ENCODE measurements at places on chromosomes 1 and 21.

DNA sequence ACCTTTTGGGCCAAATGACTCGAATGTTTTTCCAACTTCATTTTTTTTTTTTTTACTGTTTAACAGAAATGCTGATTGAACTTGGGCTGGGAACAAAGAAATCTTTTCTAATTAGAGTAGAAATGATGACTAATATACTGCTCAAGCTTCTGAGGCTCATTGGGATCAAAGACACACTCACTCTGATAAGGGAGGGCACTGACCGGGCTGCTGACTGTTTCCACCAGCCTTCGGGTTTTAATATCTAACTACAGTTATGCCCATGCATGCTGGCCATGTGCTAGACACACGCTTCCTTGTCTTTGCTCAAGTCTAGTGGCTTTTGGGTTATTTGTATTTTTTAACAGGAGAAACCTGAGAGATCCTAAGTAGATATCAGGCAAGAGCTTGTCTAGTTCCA lies 16.8 kb downstream of the ZBTB18 start:
- DNase-seq: no peak

DNA sequence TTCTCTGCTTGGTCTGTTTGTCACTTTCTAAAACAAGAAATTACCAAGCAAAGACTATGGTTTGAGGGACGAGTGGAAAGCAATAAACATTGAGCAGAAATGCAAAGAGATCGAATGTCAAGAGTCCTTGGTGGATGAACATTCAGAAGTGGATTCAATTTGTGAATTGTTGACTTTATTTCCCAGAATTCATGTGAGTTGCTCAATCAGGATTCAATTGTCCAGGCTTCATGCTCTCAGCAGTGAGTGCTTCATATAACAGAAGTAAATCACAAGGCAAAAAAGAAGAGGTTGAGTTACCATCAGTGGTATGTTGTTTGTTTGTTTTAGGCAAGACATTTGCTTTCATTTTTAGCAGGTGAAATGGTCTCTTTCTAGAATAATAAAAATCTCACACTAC lies 31.9 kb downstream of the NGF start:
- no peak for DNase-seq

GRCh38 chr1:230379928-230380327 lies 46.2 kb downstream of the PGBD5 start:
- DNase-seq: no peak

GRCh38 chr1:186994897-186995296 lies 166.1 kb downstream of the PLA2G4A start:
- DNase-seq: no peak

DNA sequence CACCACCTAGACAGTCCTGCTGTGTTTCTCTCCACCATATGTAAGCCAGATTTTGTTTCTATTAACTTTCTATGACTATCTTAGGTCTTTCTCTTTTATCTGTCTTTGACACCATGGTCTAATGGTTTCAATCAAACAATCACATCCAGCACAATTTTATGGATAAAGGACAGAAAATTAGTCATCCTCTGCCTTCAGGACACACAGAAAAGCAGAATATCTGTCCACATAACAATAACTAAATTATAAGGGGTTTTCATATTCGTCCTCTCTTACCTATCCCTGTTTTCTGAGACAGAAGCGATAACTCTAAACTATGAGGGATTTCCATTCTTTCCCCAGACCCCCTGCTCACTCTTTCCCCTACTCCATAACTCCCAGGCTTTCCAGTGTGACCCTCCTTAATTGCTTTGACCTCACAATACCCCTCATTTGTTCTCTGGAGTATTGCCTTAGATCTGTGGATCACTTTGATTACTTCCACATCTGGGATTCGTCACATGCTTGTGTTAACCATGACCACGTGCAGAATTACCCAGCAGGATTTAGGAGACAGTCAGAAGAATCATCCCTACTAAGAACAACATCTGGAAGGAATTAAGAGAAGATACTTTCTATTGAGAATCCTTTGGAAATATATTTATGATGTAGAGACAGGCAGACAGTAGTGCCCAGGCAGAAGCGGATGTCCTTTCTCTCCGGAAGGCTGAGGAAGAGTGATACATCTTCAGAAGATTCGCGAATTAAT lies 108.2 kb upstream of the GREM2 start:
- no peak for DNase-seq

DNA sequence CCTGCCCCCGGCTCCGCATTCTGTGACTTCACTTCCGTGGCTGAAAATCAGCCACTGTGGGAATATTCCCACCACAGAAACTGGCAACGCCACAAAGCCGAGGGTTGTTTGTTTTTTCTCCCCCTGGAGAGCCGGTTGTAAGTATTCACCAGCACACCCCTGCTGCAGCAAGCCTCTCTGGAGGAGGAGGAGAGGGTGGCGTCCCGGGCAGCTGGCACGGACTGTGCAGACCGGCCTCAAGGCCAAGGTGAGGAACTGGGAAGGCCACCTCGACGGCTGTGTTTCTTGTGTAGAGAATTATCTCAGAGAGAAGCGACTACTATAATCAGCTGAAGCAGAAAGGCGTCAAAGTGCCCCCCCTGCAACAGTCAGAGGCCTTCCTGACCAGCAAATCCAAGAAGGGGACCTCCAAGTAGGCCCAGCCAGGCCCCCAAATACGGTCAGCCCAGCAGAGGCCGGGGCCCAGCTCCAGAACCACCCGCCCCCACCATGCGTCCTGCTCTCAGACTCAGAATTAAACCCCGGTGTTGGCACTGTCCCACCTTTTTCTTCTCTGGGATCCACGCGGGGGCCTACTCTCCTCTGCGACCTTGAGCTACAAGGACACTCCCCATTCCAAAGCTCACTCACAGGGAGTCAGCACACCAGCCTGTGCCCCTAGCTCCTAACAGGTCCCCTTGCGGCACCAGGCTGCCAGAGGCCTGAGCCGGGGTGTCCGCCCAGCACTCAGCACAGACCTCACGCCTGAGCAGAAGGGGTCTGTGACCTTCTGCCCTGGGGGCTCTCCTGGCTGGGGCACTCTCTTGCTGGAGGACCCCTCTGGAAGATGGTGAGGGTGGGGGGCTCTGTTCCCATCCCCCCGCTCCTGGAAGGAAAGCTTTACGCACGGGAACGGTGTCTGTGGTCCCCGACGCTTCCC lies 1.2 kb upstream of the SMIM1 start:
- no peak for DNase-seq

- no peak for DNase-seq
These were observed 60.3 kb downstream of the GALNT2 start for GRCh38 chr1:230127105-230128054.

- DNase-seq: no peak
These were observed 211.0 kb downstream of the PTPRU start for GRCh38 chr1:29447368-29447767.

GRCh38 chr1:68057564-68057963 lies 7.1 kb upstream of the DIRAS3 start:
- DNase-seq: no peak

DNA sequence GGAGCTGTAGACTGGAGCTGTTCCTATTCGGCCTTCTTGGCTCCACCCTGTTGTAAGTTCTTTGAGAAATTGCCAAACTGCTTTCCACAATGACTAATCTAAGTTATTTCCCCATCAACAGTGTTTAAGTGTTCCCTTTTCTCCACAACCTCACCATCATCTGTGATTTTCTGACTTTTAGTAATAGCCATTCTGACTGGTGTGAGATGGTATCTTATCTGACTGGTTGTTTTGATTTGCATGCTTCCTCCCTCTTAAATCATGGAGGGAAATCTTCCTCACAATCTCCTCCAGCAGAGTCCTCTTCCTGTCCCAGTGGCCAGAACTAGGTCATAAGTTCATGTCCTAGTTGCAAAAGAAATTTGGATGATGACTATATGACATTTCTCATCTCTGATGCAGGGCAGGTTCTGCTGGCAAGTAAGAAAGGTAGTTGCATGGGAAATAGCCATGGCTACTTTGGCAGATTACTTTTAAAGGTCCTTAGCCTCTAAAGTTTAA lies 294.0 kb downstream of the LRRC40 start:
- no peak for DNase-seq

DNA sequence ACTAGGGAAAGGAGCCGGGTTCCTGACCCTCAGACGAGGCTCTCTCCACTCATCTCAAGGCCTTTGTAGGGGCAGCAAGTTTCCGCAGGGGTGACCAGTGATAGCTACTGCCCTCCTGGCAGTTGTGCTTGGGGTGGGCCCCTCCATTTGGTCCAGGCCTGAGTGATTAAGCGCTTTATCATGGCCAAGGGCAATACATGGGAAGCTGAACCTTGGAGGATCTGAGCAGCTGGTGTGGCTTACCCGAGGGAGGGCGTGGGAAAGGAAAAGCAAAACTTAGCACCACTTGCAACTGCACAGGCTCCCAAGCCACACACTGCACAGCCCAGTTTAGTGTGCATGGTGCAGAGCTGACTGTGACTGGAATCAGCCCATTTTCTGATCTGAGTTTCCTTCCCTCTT lies 47.8 kb downstream of the GADD45A start:
- DNase-seq: no peak

DNA sequence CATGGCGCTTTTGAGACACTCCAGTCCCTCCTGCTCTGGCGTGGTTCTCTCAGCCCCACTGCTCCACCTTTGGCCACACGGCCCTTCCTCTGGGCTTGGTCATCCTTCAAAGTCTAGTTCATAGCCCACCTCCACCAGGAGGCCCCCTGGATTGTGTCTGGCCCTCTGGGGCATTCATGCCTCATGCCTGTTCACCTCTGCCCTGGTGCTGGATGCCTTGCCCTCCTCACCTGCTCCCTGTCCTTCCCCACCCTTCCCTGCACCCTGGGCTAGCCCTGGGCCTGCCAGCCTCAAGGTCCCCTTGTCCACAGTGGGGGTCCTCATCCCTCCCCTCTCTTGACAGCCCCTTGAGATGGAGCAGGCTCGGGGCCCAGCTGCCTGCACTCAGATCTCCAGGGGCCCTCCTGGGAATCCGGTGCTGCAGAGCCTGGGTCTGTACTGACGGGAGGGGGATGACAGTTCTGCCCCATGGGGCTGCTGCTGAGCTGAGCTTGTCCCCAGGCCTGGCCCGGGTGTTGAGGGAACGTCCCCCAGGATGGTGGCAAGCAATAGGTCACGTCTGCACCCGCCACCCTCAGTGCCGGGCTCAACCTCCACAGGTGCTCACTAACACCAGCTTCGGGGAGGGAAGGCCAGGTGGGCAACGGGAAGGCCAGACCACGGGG lies 18.4 kb downstream of the PRXL2B start:
- no peak for DNase-seq

DNA sequence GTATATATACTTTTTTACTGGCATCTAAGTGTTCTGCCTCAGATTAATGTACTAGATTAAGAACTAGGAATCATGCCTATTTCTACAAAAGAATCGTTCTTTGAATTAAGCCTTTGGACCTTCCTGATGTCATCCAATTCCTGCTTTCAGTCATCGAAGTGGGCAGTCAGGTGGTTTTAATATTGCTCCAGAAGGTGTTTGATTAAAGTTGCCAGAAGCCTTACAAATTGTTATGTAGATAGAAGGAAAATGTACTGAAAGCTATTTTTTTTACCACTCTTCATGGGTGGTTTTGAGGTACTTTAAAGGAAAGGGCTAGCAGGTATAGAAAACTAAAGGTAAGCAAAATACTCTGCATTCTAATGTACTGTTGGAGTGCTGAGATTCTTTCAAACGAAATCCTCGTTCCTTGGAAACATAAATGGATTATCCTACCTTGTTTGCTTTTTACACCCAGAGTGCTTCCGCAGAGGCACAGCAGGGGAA lies 716 bp downstream of the CTBS start:
- no peak for DNase-seq

DNA sequence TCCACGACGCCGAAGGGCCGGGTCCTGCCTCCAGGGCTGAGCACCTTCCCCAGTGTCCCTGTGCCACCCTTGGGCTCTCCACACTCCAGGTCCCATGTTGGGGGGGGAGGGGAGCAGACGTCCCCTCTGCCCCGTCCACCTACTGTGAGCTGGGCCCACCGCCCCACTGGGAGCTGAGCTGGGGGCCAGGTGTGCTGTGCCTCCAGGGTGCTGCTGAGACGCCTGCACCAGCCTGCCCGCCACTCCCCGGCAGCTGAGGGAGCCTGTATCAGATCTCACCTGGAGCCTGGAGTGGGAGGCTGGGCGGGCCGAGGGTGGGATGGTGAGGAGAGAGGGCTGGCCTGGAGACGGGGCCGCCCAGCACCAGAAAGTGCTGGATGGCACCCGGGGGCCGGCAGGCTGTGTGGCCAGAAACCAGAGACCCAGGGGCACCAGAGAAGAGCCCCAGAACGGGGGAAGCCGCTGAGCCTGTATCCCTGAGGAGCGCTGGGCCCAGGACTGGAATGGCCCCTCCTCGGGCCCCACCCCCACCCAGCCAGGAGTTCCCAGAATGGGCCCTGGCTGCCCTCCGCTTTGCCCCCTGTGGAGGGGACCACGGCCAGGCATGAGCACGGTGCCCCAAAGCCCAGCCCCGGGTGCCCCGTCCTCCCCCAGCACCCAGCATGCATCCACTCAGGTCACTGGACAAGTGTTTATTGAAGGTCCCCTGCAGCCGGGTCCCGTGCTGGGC lies 3.4 kb downstream of the TNFRSF18 start:
- no peak for DNase-seq

GRCh38 chr1:67611846-67612245 lies 73.2 kb upstream of the GADD45A start:
- DNase-seq: no peak

DNA sequence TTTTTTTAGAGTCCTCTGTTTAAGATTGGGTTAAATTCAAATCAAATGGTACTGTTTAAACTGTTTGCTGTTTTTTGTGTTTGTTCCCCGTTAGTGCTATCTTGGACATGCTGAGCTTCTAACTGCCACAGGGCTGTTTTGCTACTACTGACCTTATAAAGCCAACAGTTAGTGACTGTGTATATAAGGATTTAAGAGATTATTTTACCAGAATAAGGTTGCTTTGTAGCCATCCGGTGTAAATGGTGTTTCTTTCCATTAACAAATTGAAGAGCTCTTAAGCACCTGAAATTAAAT lies 37.0 kb downstream of the ZNF281 start:
- DNase-seq: no peak

- no peak for DNase-seq
These were observed 40.1 kb downstream of the CD2 start for GRCh38 chr1:116794371-116794770.

DNA sequence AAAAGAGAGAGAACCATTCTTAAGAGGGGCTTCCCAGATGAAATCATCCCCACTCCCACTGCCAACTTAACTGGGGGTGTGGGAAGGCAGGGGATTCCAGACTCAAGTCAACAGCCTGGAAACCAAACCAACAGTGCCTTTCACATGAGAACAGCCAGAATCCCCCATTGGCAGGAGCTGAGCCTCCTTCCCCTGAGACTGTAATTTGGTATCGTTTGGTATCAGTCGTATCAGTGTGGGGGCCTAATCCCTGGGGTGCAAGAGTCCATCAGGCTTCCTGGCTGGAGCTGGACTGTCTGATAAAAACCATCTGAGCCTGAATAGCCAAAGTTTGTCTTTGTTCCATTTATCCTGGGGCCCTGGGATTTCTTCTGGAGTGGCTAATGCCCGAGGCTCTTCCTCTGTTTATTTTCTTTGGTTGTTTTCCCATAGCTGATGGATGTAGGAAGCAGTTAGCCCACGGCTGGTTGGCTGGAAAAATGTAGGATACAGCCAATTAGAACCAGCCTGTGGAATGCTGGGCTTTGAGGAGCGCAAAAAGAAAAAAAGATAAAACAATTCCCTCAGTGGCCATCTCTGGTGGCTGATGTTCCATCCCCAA lies 84.6 kb downstream of the LAMC2 start:
- DNase-seq: no peak

All from epithelial cell of prostate (primary cell).